ENCODE measurements at places on chromosomes 2 and 18.

- DNase-seq = no peak
These were observed 50.6 kb downstream of the SLC16A14 start for GRCh38 chr2:230018153-230018552.

DNA sequence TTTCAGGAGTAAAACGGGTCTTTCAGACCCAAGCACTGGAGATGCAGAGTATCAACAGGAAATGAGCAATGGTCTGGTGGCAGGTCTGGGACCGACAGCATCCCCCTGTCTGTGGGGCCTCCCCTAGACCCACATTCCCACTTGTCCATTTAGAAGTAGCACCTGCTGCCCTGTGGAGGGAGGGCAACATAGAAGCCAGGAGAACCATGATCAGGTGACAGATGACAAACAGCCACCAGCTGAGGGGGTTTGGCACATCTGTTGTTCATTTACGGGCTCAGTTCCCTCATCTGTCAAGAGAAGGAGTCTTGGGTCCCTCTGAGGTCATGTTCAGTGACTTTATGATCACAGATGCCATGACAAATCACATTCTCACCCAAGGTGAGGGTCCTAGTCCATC, 77.9 kb upstream of the SLC66A3 start:
- no peak for DNase-seq

DNA sequence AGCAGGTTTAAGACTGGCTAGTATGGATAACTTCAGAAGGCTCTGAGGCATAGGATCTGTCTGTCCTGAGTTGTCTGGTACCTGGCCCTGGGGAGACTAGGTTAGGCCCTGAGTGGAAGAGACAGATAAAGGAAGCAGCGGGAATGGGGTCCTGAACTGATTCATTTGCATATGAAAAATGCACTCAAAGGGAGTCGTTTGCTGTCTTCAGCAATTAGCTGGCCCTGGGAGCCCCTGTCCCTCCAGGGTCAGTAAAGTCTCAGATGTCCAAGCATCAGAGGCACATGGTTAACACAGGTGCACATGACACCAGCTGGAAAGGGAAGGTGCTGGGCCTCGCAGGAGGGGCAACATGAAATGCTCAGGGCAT, 172.4 kb downstream of the ACOXL start:
- DNase-seq = no peak

- DNase-seq = no peak
These were observed 23.7 kb upstream of the SMAD7 start for GRCh38 chr18:48974304-48975119.

DNA sequence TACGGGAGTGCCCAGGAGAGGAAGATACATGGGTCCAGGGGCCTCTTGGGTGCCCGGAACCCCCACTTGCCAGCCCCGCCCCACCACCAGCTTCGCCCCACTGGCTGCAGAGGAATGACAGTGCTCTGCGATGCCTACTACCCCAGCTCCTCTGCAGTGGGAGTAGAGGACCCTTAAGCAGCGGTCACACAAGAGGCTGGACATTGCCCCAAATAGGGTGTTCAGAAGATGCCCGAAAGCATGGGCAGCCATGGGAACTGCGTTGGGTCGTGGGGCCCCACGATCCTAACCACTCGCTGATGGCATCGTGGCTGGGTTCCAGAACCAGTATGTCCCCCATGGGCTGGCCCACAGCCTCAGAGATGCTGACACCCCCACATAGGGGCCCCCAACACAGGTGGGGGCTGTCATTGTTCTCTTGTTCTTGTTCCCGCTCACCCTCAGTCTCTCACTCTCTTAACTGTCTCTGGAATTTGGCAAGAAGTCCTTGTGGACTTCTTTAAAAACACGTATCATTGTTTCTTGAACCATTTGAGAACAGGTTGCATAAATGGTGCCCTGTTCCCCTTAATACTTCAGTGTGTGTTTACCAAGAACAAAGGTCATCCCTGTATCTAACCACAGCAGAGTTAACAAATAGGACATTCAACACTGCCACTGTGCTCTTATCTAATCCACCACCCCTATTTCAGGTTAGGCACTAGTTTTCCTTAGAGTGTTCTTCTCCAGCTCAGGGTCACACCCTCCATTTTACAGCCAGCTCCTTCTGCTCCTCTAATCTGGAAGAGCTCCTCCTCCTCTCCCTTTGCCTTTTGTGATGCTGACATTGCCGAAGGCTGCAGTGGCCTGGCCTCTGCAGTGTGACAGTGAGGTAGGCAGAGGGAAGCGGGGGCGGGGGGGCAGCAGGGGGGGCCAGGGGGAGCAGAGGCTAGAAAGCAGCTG, 76.3 kb downstream of the STPG4 start:
- DNase-seq = no peak

DNA sequence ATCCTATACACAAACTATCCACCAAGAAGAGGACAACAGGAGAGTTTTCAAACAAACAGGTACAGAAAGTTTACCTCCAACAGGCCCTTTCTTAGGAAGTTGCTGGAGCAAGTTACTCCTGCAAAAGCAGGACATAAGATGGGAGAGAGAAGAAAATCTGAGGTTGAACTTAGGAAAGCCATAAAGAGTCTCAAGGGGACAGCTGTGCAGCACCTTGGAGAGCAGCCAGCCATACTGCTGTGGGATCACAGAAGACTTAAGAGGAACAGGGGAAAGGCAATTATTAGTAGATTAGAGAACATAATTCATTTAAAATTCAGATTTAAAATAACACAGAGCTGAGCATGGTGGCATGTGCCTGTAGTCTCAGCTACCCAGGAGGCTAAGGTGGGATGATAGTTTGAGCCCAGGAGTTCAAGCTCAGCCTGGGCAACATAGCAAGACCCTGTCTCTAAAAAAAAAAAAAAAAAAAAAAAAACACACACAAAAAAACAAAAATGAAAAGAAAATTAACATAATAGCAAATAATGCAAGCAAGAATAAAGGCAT, 148.1 kb upstream of the SIX3 start:
- no peak for DNase-seq

DNA sequence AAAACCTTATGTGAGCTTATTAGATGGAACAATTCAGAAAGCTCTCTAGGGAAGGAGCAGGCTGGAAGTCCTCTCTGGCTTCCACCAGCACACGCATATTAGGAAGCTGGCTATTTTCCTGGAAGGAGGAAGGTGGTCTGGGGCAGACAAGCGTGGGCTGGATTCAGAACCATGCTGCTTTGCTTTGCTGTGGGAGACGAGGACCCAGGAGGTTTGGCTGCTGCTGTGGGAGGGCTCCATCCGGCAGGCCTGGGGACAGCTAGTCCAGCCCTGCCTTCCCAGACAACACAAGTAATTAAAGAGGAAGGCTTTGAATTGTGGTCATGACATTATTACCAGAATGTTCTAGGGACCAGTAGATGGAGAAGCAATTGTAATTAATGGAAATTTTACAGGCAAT, 238.8 kb upstream of the MYT1L start:
- no peak for DNase-seq

GRCh38 chr2:134391751-134392160, 137.9 kb downstream of the MGAT5 start:
- DNase-seq = no peak

DNA sequence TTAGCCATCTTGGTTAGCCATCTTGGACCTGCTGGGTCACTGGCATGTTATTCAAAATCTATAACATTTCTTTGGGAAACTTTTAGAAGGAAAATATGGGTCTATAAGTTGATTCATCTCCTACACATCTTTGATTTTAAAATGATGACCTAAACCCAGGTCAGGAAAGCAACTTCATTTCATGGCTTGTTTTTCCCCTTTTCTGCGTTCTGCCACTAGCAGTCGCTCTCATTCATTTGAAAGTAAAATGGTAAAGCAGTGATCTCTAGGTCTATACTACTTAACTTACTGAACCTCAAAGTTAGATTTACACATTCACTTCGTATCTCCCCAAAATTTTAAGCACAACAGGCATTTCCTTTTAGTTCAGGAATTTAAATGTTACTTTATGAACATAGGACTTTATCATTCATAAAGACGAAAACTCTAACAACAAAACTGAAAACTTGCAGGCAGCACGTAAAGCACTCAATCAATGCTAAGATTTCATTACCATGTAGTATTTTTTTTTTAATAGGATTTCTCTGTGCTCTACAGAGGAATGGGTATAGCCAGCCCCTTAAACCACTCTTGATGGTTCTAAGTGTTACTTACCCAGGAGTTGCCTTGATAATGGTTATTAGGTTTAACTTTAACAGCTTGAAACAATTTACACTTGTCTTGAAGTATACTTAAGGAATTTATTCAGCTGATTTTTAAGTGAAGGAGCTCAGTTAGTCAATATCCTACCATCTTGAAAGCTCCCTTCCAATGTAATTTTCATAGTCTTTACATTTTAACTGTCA, 62.5 kb downstream of the GORASP2 start:
- DNase-seq = no peak

- no peak for DNase-seq
These were observed 81.6 kb downstream of the HS6ST1 start for GRCh38 chr2:128237081-128237534.
